Stimulated activated CD4-positive, alpha-beta T cell treated with anti-CD3 and anti-CD28 coated beads, Interleukin-12 subunit alpha, Interleukin-12 subunit beta, amount 100 ng/mL, for 4 hours (primary cell): ENCODE measurements at places on chromosomes 6 and 20.

DNA sequence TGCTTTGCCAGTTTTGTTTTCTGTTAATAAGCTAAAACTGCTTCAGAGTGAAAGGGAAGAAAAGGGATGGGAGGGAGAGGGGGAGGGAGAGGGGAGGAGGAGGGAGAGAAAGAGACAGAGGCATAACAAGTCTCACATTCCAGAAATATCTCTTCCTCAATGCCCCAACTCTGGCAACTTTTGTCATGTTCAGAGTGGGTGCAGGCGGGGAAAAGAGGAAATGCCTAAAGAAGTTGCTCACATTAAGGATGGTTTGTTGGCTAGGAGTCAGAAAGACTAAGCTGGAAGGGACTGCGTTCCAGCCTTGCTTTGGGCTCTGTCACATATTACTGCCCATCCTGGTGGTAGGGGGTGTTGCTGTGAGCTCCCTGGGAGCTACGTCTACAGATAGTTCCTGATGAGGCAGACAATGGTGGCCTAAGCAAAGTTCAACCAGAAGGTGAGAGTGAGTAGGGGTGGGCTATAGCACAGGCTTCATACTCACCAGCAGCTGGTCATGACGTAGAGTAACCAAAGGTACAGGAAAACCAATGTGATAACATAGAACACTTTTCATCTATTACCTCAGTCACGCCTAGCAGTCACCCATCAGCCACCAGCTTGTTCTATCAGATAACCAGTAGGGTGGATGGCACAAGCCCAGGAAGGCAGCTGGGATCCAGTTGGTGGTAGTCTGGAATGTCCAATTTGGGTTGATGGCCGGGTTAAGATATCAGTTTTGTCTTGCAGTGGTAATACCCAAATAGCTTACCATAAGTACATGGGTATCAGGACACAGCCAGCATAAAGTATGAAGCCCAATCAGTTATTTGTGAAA is 2.1 kb downstream of the TSPYL4 start:
- DNase-seq = no peak

GRCh38 chr6:37982317-37982716 is 162.8 kb downstream of the ZFAND3 start:
- DNase-seq = no peak

GRCh38 chr6:168648240-168649125 is 207.5 kb downstream of the SMOC2 start:
- no peak for DNase-seq

DNA sequence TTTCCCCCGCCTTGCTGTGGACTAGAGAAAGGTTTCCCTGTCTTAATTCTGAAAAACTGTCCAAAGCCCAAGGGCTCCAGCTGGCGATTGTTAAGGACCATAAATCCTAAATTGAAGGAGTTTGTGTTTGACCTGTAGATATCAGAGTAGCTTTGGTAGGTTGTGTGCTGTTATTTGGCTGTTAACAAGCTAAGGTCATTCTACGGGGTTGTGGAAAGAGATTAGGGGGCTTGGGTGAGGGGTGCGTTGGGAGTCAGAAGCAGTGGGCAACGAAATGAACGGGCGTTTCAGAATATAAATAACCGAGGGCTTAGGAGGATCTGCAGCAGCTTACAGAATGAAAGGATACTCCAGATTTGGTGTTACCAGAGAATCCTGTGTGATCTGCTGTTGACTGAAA is 32.6 kb upstream of the BTN3A2 start:
- no peak for DNase-seq

DNA sequence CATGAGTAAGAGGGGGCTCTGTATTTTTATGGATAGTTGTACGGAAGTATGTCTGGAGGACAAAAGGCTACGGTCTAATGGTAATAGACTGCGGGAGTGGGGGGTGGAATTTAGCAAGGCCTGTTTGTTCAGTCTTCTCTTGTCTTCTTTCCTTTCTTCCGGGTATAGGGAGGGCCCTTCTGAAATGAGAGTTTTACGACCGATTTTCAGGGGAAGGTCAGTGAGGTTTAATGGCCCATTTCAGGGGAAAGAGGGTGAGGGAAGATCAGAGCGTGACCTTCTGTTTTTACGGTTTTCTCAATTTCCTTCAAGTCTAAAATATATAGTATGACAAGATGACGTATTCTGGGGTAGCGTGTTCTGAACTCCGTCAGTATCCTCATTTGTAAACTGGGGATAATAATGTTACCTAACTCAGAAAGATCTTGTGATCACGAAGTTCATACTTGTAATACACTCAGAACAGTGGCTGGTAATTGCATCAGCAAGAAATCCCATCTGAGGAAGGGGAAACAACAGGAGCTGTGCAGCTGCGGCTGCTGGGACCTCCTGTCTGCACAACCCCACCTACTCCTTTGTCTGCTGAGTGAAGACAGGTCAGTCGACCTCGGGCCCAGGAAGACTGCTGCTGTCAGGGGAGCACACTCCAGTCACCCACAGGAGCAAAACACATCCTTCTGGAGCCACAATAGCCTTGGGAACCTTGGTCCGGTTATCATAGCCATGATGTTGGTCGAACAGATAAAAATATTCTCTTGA is 90.4 kb downstream of the MAP3K7 start:
- DNase-seq = no peak

DNA sequence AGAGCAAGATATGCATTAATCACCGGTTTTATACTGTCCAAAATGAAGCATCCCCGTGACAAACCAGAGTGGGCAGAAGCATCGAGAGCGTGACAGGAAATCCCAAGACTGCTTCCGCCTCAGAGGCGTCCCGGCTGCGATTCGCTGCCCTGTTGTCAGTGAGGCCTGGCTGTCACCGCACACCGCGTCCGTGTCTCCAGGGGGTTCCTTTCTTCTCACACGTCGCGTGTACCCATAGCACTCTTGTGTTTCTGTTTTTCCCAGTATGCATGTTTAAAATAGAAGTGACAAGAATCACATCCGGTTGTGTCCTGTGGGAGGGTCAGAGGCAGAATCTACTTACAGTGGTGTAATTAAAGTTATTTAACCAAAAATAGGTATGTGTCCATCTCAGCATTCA is 8.3 kb upstream of the ADRM1 start:
- no peak for DNase-seq
